ENCODE measurements at places on chromosomes 5 and 9.

GRCh38 chr9:71747576-71747975 is 20.7 kb downstream of the CEMIP2 start:
- no peak for DNase-seq

DNA sequence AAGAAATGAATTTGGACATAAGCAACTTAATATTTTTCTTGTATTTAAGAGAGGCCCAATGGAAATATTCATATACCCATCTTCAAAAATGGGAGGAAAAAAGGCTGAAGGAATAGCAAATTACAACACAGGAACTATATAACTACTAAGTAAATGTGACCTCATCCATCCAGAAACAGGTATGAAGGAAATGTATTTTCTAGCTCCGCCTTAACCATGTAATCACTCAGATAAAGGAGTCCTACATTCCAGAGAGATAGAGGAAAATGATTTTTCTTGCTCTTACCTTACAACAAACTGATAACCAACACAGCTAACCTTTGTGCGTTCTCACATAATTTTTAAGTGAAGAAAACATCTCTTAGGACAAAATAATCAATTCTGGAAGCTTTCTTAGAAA is 96.5 kb downstream of the NR6A1 start:
- no peak for DNase-seq

DNA sequence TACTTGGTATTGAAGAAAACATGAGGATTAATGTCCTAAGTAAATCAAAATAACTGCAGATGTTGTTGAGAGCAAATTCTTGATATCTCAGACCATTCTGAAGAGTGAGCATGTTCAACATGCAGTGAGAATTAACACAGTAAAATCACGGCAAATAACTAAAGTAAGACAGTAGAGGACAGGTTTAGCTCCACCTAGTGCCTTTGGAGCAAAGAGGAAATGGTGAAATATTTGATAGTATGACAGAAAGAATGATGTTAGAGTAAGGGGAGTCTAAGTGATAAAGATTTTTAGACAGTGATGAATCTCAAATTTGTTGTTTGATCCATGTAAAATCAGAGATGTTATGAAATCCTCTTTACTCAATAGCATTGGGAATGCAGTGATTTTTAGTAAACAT is 424.2 kb downstream of the TMEM161B start:
- no peak for DNase-seq

DNA sequence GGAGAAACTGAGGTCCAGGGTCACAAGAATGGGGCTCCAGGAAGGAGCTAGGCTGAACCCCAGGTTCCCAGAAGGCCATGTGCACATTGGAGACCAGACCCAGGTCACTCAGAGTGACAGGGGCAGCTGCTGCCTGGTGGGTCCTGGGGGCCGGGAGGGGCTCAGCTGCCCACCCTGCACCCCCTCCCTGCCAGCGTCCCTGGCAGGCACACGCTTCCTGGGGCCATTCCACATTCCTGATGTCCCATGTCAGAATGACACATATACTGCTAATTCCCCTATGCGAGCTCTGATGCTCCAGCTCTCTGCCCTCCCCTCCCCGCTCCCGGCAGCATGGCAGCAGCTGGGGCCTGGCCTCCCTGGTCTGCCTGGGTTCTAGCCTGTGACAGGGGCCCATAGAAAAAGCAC is 14.0 kb downstream of the FGFR4 start:
- no peak for DNase-seq

DNA sequence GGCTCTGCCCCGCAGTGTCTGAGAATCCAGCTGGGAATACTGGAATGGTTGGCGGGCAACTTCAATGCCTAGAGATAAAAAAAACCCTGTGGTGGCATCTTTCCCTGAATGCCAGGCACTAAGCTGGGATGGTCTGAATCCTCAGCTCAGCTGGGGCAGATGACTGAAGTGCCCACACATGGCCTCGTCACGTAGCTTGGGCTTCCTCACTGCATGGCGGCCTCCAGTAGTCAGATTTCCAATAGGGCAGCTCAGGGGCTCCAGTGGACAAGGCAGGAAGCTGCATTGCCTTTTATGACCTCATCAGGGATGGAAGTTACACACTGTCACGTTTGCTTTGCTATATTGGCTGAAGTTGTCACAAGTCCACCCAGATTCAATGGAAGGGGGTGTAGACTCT is 24.3 kb upstream of the FUBP3 start:
- no peak for DNase-seq

DNA sequence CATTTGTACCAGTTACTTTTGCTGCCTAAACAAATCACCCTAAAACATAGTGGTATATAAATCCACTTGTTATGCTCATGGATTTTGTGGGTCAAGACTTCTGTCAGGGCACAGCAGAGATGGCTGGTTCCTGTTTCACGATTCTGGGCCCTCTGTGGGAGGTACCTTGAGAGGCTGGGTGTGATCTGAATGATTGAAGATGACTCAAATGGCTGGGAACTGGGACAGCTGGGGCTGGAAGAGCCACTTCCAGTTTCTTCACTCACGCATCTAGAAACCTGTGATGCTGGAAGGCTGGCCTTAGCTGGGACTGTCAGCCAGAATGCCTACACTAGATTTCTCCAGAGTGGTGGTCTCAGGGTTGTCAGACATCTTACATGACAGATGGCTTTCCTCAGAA is 88.1 kb downstream of the KIF4B start:
- no peak for DNase-seq

DNA sequence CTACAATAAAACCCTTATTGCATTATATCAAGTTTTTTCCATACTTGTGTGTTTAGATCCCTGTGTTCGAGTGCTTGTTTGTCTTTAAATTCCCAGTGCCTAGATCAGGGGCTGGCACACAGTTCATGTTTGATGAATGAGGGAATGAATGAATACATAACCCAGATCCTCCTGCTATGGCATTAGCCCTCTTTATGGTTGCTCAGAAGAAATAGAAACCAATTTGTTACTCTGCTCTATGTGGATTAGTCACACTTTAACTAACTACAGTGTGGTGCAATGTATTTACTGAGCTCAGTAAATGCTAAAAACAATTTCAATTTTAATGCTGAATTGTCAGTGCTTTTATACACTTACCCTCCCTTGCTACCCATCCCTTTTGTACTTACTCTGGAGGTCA is 16.4 kb upstream of the GALNT10 start:
- DNase-seq, result no peak

DNA sequence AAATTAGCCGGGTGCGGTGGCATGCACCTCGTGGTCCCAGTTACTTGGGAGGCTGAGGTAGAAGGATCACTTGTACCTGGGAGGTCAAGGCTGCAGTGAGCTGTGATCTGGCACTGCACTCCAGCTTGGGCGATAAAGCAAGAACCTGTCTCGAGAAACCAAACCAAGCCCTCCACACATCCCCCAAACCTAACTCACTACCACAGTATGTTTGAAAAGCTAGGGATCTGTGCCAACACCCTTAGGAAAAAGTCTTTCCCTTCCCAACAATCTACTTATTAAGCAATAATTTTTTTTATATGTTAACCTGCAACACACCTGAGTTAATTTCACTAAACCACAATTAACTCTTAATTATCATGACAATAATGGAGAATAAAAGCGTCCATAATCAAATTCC is 2.2 kb downstream of the UBTD2 start:
- DNase-seq, result no peak

- no peak for DNase-seq
These were observed 18.2 kb downstream of the C9orf153 start for GRCh38 chr9:86241216-86241615.

- DNase-seq, result no peak
These were observed at the start of gene HMCN2 for GRCh38 chr9:130265431-130266235. Gene HMCN2 (plus strand): TSS chr9:130265760. CDS start chr9:130265879, 119 bp downstream.

- DNase-seq, result no peak
These were observed 31.5 kb upstream of the MYORG start for GRCh38 chr9:34408173-34408572.

- no peak for DNase-seq
These were observed 101.0 kb downstream of the NR2F1-AS1 start for GRCh38 chr5:93479982-93480509.

GRCh38 chr9:89781838-89782540 is 177.2 kb downstream of the GADD45G start:
- no peak for DNase-seq

DNA sequence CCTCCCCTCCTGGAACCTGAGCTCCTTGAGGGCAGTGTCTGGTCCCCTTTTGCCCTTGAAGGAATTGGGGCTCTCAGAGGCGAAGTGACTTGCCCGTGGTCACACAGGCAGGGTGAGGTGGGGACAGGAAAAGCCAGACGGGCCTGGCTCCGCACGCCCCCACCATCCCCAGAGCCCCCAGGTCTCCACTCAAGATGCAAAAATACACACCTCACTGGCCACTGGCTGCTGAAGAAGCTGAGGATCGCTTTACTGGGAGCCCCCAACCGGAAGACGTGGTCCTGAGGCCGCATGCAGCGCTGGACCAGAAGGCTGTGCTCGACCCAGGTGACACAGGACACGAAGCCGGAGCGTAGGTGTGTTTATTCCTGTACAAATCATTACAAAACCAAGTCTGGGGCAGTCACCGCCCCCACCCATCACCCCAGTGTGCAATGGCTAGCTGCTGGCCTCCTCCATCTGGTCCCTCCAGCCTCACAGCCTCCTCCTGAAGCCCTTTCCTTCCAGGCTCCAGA is 7.6 kb upstream of the AK1 start:
- no peak for DNase-seq

All from stimulated activated CD4-positive, alpha-beta T cell treated with anti-CD3 and anti-CD28 coated beads, TNF-alpha, amount 100 ng/mL, for 4 hours (primary cell).